ENCODE measurements at places on chromosomes 4 and X. TPM values are rescaled to one million over a fixed set of nuclear protein-coding genes. Genes with fewer than 3 reads are reported as not detected.

The CFAP299 gene
- total RNA-seq: not detected

DNA sequence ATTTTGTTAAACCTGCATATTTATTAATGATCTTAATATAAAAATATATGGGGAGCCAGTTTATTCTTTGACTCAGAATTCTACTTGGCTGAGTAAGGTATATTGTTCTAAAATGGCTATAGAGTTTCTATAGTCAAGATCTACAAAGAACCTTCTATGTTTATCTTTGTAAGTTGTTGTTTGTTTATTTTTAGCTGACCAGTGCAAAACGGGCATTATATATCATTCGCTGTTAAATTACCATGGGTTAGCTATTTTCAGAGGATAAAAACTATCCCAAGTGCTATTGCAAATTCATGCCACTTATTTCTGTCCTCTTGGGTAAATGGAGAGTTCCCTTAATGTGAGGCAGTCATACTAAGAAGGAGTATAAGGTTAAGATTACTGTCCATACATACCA is 5.3 kb upstream of the SPOCK3 start:
- no peak overlapping the region for H3K27ac ChIP-seq
- DNase-seq: no peak
- H3K4me1 ChIP-seq: peaks cover 9% of the 10 kb centered on the region
- peaks cover 5% of the 10 kb centered on the region for H3K27me3 ChIP-seq

- no peaks in the 10 kb centered on the region for H3K36me3 ChIP-seq
- no peak overlapping the region for H3K4me3 ChIP-seq
- no peak for DNase-seq
- H3K4me1 ChIP-seq: peaks cover 12% of the 10 kb centered on the region
Observed at GRCh38 chr4:93730760-93731159, 97.8 kb upstream of the ATOH1 start.

The SLC2A9 gene
- not detected for total RNA-seq

DNA sequence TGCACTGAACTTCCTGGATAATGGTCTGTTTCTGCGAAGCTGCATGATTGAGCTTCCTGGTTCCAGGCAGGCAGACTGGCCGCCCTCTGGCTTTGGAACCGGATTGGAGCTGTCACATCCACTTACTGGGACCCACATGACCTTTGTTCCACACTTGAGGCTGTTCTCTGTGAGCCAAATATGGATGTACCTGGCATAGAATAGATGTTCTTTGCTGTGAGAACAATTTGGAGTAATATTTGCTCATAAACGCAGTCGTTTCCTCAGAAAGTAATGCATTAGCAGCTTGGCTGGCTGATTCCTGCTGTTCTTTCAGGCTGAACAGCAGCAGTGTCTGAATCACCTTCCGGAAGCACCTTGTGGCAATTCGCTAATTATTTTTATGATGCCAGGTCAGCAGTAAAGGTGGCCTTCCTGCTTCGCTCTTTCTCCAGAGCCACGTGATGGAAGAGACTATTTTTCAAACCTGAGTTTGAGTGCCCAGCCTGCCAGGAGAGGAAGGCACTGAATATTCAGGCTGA is 78.1 kb upstream of the BOD1L1 start:
- H3K4me3 ChIP-seq: no peak overlapping the region
- H3K4me1 ChIP-seq: no peaks in the 10 kb centered on the region
- no peaks in the 10 kb centered on the region for H3K27me3 ChIP-seq
- H3K27ac ChIP-seq: no peak overlapping the region

DNA sequence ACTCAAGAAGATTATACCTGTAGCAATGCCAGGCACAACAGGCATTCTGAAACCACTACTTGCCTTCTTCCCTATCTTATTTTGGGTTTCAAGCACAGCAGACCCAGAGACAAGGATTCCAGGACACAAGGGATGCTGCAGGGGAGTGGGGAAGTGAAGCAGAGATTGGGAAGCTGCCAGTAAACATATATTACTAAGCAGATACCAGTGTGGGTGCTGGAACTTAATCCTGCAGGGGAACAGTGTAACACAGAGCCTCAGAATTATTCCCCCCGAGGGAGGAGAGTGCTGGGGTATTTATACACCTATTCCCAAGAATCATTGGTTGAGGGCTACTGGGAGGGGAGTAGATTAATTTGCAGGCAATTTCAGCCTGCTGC is 33.3 kb upstream of the MAML3 start:
- H3K27me3 ChIP-seq: no peaks in the 10 kb centered on the region
- H3K36me3 ChIP-seq: no peaks in the 10 kb centered on the region
- no peak overlapping the region for H3K4me3 ChIP-seq
- no peak overlapping the region for H3K27ac ChIP-seq
- DNase-seq: no peak

- H3K27me3 ChIP-seq: no peaks in the 10 kb centered on the region
- H3K4me1 ChIP-seq: no peaks in the 10 kb centered on the region
- no peak for DNase-seq
- H3K27ac ChIP-seq: no peak overlapping the region
- no peaks in the 10 kb centered on the region for H3K36me3 ChIP-seq
- H3K4me3 ChIP-seq: no peak overlapping the region
Observed at GRCh38 chr4:10267066-10267465, 150.5 kb upstream of the WDR1 start.

DNA sequence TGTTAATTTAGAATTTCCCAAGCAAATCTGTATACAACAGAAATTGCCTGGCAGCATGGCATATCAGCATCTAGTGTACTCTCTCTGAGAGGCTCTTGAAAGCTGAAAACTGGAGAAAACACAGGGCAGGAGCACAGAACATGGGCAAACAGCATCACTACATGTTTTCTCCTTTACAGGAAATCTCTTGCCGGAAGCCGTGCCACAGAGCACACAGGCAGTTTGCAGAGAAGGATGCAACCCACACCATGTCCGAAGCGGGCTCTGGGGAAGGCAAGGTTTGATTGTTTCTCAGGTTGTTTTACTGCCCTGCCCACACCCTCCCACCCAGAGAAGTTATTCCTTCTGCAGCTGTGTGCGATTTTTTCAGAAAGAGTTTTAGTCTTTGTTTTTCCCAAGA is 41.1 kb upstream of the FAM9C start:
- no peaks in the 10 kb centered on the region for H3K36me3 ChIP-seq
- no peak overlapping the region for H3K4me3 ChIP-seq
- no peaks in the 10 kb centered on the region for H3K27me3 ChIP-seq
- DNase-seq: no peak
- peaks cover 12% of the 10 kb centered on the region for H3K4me1 ChIP-seq

The SGMS2 gene
- total RNA-seq: not detected

The DDIT4L gene
- total RNA-seq: not detected

The FHIP1A gene
- total RNA-seq: 2.4 TPM

The NAP1L2 gene
- 7.1 TPM for total RNA-seq

- no peaks in the 10 kb centered on the region for H3K4me1 ChIP-seq
- DNase-seq: no peak
- H3K27me3 ChIP-seq: peaks cover 2% of the 10 kb centered on the region
Observed at GRCh38 chr4:165738571-165738970, 134.5 kb upstream of the TLL1 start.
